ENCODE measurements at places on chromosomes 7 and 10.

GRCh38 chr10:59891349-59891748, 15.0 kb downstream of the CCDC6 start:
- DNase-seq: no peak

DNA sequence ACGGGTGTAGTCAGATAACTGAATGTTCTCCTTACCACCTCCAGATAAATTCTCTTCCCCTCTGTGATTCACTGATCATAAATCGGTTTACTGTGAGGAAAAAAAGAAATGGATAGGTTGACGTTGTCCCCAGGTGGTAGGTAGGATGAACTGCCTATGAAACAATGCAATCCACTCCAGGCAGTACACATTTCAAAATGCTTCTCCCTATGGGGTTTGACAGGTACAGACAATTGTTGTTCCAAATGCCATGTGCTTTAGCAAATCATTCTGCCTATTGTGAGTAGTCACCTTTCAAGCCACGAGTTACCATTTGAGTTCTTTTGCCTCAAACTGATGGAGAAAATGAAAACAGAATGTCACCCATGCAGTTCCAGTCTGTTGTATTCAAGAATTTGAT, 21.8 kb downstream of the VIM start:
- no peak for DNase-seq

DNA sequence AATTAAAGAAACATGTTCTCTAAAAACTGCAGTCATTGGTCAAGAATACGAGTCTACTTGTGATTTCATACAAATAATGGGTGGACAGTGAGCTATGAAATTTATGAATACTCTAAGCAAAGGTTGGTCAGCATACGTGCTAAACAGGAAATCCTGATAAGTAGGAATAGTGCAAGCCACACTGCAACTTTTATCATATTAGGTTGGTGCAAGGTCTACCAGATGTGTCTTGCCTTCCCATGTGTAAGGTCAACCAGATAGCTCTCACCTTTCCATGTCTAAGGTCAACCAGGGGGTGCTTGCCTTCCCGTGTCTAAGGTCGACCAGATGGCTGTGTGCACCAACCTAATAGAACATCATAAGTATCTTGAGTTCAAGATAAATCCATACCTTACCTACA, 2.0 kb upstream of the ITGB1 start:
- no peak for DNase-seq

DNA sequence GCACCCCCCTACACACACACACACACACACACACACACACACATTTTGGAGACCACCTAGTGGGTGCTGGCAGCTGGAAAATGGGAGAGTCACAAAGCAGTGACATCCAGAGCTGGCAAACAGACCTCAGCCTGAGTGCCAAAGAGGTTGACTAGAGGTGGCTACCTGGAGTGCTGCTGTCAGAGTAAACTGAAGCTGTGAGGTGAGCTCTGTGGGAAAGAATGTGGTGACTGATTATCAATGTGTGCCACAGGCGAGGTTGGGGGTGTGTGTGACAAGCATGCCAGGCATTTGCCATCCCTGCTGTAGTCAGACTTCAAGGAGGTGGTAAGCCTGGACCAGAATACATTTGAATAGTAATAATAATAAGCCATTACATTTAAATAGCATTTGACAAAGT, 120.6 kb downstream of the SLIT1 start:
- no peak for DNase-seq

DNA sequence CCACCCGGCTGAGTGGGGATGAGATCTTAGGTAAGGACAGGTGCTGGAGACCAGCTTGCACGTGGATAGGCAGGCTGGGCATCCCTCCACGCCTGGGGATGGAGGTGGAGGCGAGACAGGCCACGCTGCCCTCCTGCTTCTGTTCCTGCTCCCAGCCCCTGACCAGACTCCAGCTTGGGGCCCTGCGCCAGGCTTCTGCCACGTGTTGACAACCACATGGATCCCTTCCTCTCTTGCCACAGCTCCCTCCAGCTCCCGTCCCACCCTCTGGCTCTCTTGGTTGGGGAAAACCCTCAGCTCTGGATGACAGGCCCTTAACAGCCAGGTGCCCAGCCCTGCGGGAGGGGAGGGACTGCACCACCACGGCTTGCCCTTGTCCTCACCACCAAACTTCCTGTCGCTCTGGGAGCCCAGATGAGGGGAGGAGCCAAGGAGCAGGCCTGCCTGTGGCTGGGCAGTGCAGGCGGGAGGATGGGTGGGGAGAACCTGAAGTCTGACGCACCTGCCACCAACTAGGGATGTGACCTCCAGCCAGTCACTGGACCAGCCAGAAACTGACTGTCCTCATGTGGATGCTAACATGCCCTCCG, 36.0 kb downstream of the KCNH2 start:
- DNase-seq: peak; percentile 53

DNA sequence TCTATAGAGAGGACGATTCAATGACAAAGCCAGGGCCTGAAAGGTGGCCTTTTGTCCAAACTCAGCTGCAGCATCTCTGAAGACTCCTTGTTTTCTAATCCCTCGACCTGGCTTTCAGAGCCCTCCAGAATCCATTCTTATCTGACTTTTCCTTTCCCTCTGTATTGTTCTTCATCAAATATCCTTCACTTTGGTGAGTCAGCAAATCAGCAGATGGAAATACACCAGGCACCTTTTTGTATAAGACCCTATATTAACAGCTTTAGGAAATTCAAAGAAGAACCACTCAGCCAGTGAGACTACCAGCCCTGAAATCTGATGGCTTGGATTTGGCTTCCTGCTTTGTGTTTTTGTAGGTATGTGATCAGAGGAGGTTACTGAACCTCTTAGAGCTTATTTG, 81.9 kb upstream of the RAB11FIP2 start:
- DNase-seq: no peak

- DNase-seq: no peak
Measured at GRCh38 chr7:158165711-158166110, 421.9 kb downstream of the PTPRN2 start.

DNA sequence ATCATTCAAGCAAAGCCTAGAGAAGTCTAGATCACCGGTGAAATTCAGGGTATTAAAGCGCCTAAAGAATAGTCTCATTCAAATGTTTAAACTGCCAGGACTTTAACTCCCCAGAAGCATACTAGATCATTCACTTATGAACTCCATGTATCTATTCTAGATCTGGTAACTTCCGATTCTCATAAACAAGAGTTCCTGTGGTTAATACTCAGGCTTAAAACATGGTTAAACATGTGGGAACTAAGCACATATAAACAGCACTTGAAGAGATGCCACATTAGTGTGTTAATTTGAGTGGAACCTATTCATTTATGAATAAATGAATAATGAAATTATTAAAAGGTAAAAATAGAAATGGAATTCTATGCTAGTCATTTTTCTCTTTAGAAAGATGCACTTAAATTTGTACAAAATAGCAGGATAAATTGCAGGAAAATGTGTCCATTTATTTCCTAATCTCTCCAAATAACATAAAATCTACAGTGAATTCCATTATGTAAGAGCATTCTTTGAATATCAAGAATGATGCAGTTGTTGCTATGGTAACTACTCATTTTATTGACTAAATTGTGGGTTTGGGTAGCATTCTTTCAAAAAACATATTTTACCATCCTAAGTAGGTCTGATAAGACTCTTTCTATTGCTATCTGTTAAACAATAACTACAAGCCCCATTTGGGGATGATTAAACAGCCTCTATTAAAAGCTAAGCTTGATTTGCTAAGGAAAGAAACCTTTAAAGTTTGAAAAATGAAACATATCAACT, 147.6 kb upstream of the TMEM168 start:
- DNase-seq: peak; percentile 6

DNA sequence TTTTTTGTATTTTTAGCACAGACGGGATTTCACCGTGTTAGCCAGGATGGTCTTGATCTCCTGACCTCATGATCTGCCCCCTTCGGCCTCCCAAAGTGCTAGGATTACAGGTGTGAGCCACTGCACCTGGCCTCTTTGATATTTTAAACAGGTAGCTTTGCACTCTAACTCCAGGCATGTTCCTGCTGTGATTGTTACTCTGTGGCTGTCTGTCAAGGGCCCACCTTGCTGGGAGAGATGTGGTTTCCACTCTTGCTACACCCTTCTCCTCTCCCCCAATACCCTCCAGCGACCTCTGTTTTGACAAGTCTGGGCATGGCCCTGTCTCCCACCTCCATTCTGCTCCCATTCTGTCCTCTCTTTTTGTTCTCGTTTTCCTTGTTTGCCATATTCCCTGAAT, 17.1 kb downstream of the SMKR1 start:
- no peak for DNase-seq

GRCh38 chr7:725223-726005, 1.1 kb upstream of the DNAAF5 start:
- DNase-seq: no peak

DNA sequence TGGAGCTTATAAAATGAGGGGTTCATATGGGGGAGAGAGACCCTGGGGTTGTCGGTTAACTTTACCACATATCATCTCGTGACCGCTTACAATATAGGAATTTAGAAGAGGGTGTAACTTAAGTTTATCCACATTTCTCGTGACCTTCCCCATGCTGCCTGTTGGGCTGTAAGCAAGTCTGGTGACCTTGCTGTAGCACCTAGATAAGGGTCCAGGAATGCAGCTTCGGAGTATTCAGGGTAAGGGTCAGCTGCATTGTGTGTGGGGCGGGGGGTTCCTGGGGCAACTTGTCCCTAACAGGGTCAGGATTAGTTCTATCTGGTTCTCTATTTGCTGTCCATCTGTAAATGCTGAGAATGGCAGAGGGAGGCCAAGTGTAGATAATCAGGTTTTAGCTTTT, 1.3 kb upstream of the CHST3 start:
- DNase-seq: no peak

GRCh38 chr7:91457208-91457607, 193.0 kb downstream of the FZD1 start:
- no peak for DNase-seq

GRCh38 chr10:84540022-84540616, 211.7 kb downstream of the CCSER2 start:
- DNase-seq: no peak

DNA sequence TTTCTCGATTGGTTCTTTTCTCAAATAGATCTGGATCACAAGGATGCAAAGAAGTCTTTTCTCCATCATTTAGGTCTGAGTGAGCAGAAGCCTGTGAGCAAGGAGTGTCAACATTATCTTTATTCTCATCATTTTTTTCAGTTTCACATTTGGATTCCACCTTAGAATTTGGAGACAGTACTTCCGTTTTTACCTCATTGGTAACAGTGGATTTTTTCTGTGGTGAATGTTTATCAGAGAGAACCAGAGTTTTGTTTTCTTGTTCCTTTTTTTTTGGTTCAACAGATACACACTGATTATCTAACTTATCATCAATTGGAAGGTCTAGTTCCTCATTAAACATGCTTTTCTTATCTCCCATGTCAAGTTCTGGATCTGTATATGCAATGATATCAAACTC, 151.3 kb downstream of the GALNT11 start:
- no peak for DNase-seq

DNA sequence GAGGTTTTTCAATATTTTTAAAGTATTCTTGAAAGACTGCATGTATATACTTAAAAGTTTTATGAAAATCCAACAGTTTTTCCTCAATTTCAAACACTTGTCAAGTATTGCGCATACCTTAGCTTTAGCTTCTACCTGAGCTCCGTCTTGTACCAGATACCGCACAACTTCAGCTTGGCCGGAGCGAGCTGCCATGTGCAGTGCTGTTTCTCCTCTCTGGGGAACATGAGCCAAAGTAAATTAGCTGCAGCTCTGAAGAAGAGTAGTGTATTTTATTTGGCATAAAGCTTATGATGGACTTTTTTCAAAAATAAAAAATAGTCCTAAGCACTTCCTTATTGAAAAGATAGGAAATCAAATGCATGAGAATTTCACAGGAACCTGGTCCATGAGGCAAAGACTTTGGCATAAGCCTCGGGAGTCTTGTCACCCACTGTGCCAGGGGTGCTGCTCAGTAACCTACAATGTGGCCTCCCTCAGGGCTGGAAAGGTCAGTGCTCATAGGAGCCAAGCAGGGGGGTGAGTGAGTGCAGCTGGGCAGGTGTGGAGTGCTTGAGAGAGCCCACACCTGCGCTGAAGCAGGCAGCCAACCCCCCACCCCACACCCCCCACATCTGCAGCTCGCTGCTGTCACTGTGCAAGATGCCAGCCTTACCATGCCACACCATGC, 189.5 kb downstream of the ANK3 start:
- DNase-seq: no peak

GRCh38 chr10:110944792-110945396, 25.5 kb downstream of the SHOC2 start:
- no peak for DNase-seq

DNA sequence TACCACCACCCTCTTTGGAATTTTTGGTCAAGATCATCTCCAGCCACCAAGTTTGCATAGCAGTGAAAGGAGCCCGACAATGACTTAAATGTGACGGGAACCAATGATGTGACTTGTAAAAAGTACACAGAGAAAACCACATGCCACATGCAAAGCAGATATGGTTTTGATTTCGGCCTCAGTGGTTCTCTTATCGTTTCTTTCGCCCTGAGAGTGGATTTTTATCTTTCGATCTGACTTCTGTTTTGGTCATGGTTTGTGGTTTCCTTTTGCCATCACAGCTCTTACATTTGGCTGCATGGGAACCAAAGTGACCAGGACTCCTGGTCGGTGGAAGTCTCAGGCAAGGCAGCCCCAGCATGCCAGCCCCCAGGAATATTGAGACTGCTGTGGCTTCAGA, 31.5 kb downstream of the TCF7L2 start:
- DNase-seq: no peak

- DNase-seq: no peak
Measured at GRCh38 chr7:80725181-80725611, 86.8 kb downstream of the CD36 start.

DNA sequence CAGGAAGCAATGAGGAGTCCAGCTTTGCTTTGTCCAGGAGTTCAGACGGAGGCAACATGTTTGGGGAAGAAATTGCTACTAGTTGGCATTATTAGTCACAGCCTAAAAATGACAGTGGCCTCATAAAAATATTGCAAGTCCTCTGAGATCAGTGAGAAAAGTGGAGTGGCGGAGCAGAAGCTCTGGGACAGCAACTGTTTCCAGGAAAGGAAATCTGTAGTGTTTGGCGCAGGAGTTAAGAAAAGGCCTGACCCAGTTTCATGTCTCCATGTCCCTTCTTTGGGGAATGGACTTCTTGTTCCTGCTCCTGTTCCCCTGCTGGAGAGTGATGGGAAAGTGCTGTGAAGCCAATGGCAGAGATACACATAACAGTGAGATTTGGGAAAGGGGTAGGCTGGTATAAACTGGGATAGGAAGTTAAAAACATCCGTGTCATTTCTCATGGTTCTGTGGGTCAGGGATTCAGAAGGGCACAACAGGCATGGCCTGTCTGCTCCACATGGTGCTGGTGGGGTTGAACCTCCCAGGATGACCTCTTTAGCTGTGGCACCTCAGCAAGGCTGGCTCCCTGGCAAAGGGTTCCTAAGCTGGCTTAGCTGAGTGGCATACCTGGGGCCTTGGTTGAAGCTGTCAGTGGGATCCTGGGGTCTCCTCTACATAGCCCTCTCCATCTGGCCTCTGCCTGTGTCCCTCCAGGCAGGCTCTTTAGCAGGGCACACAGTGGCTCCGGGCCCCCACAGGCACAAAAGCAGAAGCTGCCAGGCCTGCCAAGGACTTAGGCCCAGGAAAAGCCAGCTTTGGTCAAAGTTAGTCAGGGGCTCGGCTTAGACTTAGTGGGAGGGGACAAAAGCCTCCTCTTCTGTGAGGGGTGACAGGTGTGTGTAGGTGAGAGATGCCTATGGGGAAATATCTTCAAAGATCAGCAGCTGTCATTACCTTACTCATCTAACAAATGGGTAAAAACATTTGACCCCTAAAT, 77.7 kb downstream of the WDFY4 start:
- no peak for DNase-seq
